Muscle of leg (tissue), 16 donors: ENCODE measurements at places on chromosomes 12 and 14. TPM values are rescaled to one million over a fixed set of nuclear protein-coding genes. Genes with fewer than 3 reads are reported as not detected.

Gene CLEC2A
- not detected for total RNA-seq

Gene RPL10L
- total RNA-seq, result not detected

Gene DPY19L2
- total RNA-seq, result 7.3 TPM

Gene GPATCH2L
- 29.4 TPM for total RNA-seq

Gene SLC25A47
- total RNA-seq, result 0.09 TPM

Gene ADSS1
- total RNA-seq, result 42.3 TPM

Gene C3AR1
- 3.7 TPM for total RNA-seq

Gene BIN2
- 1.8 TPM for total RNA-seq

Gene AJUBA
- total RNA-seq, result 30.5 TPM

Gene NINJ2
- total RNA-seq, result 3.2 TPM

Gene OR4L1
- total RNA-seq, result not detected

Gene KCNH3
- total RNA-seq, result 1.1 TPM

Gene MGAT4C
- total RNA-seq, result 1.1 TPM

Gene DEGS2
- 0.35 TPM for total RNA-seq

Gene COQ6
- 36.8 TPM for total RNA-seq

Gene SLC16A7
- 9.7 TPM for total RNA-seq

Gene CHGA
- total RNA-seq, result not detected

DNA sequence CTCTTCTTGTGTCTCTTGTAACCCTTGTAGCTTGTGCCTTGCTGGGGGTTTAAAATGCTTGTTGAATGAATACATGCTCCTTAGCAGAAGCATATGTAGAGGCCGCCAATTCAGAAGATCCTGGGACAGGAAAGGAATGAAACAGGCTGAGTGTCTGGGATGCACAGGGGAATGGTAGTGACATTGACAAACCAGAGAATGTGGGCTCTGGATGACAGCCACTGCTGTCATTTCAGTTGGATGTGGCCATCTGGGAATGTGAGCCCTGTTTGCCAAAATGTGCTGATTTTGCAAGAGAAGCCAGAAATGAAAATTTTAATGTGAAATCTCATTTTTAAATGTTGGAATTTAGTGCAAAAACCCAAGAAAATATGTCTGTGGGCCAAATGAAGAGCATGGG lies 136.8 kb downstream of the DACT1 start:
- H3K27me3 ChIP-seq, result no peaks in the 10 kb centered on the region
- no peak for DNase-seq
- H3K27ac ChIP-seq, result no peak overlapping the region
- H3K4me3 ChIP-seq, result no peak overlapping the region
- peaks cover 19% of the 10 kb centered on the region for H3K4me1 ChIP-seq

GRCh38 chr14:50026396-50026795 lies 90.0 kb downstream of the VCPKMT start:
- DNase-seq, result no peak
- H3K4me3 ChIP-seq, result no peak overlapping the region
- H3K27me3 ChIP-seq, result no peaks in the 10 kb centered on the region
- no peak overlapping the region for H3K27ac ChIP-seq

GRCh38 chr12:42679466-42679865 lies 89.9 kb upstream of the PRICKLE1 start:
- H3K4me3 ChIP-seq, result no peak overlapping the region
- H3K4me1 ChIP-seq, result peaks cover 16% of the 10 kb centered on the region
- H3K27me3 ChIP-seq, result no peaks in the 10 kb centered on the region
- DNase-seq, result peak; percentile 89
- H3K27ac ChIP-seq, result peak overlapping the region; percentile 56

- H3K27me3 ChIP-seq, result peaks cover 2% of the 10 kb centered on the region
- H3K4me3 ChIP-seq, result no peak overlapping the region
- H3K4me1 ChIP-seq, result peaks cover 36% of the 10 kb centered on the region
- H3K36me3 ChIP-seq, result no peaks in the 10 kb centered on the region
- DNase-seq, result peak; percentile 74
Measured at GRCh38 chr14:94001501-94002396, 4.6 kb downstream of the CCDC197 start.

GRCh38 chr12:117444781-117445180 lies 83.4 kb upstream of the NOS1 start:
- no peak overlapping the region for H3K4me3 ChIP-seq
- no peak overlapping the region for H3K27ac ChIP-seq
- H3K4me1 ChIP-seq, result peaks cover 25% of the 10 kb centered on the region
- H3K27me3 ChIP-seq, result peaks cover 7% of the 10 kb centered on the region
- peak; percentile 11 for DNase-seq

- H3K27me3 ChIP-seq, result peaks cover 14% of the 10 kb centered on the region
- DNase-seq, result no peak
- H3K4me3 ChIP-seq, result no peak overlapping the region
- no peaks in the 10 kb centered on the region for H3K36me3 ChIP-seq
- H3K27ac ChIP-seq, result no peak overlapping the region
Measured at GRCh38 chr14:97028382-97028781, 231.2 kb downstream of the VRK1 start.

- DNase-seq, result no peak
- H3K36me3 ChIP-seq, result no peaks in the 10 kb centered on the region
- no peaks in the 10 kb centered on the region for H3K4me1 ChIP-seq
- peaks cover 26% of the 10 kb centered on the region for H3K27me3 ChIP-seq
- H3K27ac ChIP-seq, result no peak overlapping the region
Measured at GRCh38 chr14:104467641-104468040, 111.9 kb upstream of the C14orf180 start.

DNA sequence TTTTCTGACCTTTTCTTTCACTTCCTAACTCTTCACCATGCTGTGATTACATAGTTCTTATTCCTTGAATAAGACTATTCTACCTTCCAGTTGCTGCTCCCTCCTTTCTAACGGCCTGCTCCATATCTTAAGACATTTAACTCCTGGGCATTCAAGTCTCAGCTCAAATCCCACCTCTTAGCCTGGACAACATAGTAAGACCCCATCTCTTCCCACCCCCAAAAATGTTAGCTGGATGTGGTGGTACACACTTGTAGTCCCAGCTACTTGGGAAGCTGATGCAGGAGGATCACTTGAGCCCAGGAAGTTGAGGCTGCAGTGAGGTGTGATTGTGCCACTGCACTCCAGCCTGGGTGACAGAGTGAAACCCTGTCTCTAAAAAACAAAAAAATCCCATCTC lies 10.9 kb downstream of the ERG28 start:
- peak overlapping the region; percentile 67 for H3K27ac ChIP-seq
- no peak for DNase-seq
- no peak overlapping the region for H3K4me3 ChIP-seq

DNA sequence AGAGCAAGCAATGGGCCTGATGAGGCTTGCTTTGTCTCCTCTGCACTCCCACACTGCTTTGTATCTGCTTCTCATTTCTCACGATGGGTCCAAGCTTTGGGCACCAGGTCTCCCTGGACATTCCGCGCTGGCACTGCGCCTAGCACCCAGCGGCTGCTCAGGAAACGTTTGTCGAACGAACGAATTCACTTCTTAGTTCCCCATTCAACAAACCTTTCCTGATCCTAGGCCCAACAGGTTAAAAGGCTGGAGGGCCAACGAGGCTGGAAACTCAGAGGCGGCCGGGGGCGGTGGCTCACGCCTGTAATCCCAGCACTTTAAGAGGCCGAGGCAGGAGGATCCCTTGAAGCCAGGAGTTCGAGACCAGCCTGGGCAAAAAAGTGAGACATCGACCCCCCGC lies 1.0 kb upstream of the GLRX5 start:
- H3K27me3 ChIP-seq, result no peaks in the 10 kb centered on the region
- peaks cover 29% of the 10 kb centered on the region for H3K4me1 ChIP-seq
- no peak for DNase-seq
- H3K27ac ChIP-seq, result peak overlapping the region; percentile 94

DNA sequence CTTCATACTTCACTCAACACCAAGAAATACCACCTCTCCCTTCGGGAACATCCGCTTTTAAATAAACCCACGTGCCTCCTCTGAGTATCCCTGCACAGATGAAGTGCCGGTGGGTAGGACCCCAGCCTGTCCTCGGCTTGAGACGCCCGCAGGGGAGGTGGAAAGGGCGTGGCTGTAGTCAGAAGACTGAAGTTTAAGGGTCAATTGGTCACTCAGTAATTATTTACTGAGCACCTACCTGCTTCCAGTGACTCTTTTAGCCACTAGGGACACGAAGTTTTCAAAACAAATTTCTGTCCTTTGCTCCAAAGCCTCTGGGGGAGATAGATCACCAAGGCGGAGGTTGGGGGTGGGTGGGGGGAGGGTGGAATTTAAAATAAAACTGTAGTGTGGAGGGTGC lies 309.4 kb downstream of the VRK1 start:
- H3K27ac ChIP-seq, result no peak overlapping the region
- no peaks in the 10 kb centered on the region for H3K27me3 ChIP-seq
- DNase-seq, result no peak
- H3K4me1 ChIP-seq, result peaks cover 4% of the 10 kb centered on the region

DNA sequence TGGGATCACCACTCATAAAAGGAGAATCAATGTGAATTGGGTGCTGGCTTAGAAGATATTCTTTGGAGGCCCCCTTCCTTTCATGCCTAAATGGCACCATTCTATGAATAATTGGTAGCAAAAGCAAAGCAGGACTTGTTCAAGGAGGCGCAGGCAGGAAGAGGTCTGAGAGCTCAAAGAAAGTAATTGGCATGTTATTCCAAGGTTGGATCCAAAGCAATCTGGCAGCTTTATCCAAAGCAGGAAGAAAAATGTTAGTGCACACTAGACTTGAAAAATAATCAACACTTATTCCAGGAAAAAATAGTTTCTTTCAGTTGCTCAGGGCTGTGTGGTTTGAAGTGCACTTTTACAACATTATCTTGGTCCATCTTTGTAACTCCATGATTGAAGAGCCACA lies 326.4 kb downstream of the NUAK1 start:
- no peaks in the 10 kb centered on the region for H3K27me3 ChIP-seq
- H3K27ac ChIP-seq, result no peak overlapping the region
- DNase-seq, result peak; percentile 90
- peaks cover 7% of the 10 kb centered on the region for H3K4me1 ChIP-seq
- no peaks in the 10 kb centered on the region for H3K36me3 ChIP-seq

DNA sequence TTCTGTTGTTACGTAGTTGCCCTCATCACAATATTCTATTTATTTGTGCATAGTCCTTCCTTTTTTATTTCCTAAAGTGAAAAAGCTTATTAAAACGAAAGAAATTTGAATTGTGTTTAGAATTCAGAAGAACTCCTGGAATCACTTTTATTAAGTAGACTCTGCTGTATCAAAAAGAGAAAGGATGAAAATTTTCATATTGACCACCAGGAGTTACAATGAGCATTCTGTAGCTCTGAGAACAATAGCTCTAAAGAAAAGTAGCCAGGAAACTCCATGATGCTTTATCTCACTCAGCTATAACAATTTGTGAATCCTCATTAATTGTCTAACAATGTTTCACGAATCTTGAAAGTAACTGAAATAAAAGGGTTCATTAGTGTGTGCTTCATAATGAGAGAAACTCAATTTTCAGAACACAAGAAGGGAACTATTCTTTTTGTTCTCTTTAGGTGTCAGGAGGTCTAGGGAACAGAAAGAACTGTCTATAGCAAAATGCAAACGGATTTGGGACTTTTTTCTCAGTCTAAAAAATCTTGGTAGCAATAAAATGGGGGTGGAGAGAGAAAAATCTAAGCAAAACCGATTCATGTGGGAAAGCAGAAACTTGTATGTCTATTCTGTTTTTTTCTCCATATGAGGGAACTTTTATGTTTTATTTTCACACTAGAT lies 19.3 kb downstream of the ASCL1 start:
- no peaks in the 10 kb centered on the region for H3K4me1 ChIP-seq
- no peak overlapping the region for H3K27ac ChIP-seq
- no peaks in the 10 kb centered on the region for H3K27me3 ChIP-seq
- DNase-seq, result no peak
- H3K4me3 ChIP-seq, result no peak overlapping the region

GRCh38 chr12:51217133-51217967 lies 512 bp downstream of the POU6F1 start:
- H3K27ac ChIP-seq, result peak overlapping the region; percentile 94
- H3K4me1 ChIP-seq, result peaks cover 15% of the 10 kb centered on the region
- peak; percentile 45 for DNase-seq
- peak overlapping the region; percentile 82 for H3K4me3 ChIP-seq
- H3K36me3 ChIP-seq, result no peaks in the 10 kb centered on the region

DNA sequence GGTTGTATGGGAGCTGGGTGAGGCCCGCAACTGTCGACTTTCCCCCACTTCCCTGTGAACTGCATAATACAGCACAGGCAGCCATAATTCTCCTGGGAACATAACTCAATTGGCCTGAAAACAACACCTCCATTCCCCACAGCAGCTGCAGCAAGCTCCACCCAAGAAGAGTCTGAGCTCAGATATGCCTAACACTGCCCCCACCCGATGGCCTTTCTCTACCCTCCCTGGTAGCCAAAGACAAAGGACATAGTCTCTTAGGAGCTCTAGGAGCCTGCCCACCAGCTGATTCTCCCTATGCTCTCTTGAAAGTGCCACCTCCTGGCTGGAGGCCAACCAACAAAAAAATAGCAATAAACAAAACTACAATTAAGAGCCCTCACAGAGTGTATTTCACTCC lies 542.7 kb upstream of the LMO3 start:
- no peaks in the 10 kb centered on the region for H3K4me1 ChIP-seq
- H3K27me3 ChIP-seq, result no peaks in the 10 kb centered on the region
- H3K4me3 ChIP-seq, result no peak overlapping the region
- no peaks in the 10 kb centered on the region for H3K36me3 ChIP-seq

DNA sequence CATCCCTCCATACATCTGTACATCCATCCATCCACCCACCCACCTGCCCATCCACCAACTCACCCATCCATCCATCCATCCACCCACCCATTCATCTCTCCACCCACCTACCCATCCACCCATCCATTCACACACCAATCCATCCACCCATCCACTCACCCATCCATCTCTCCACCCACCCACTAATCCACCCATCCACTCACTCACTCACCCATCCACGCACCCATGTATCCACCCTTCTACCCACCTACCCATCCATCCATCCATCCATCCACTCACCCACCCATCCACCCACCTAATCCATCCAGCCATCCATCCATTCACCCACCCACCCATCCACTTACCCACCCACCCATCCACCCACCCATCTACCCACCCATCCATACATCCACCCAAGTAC lies 16.2 kb downstream of the GALNT9 start:
- no peak overlapping the region for H3K27ac ChIP-seq
- H3K36me3 ChIP-seq, result no peaks in the 10 kb centered on the region
- no peak overlapping the region for H3K4me3 ChIP-seq
- DNase-seq, result no peak
- H3K4me1 ChIP-seq, result no peaks in the 10 kb centered on the region

GRCh38 chr14:67166450-67166853 lies 22.8 kb upstream of the GARIN2 start:
- no peaks in the 10 kb centered on the region for H3K36me3 ChIP-seq
- no peaks in the 10 kb centered on the region for H3K27me3 ChIP-seq
- H3K27ac ChIP-seq, result no peak overlapping the region
- H3K4me1 ChIP-seq, result no peaks in the 10 kb centered on the region
- DNase-seq, result peak; percentile 54

DNA sequence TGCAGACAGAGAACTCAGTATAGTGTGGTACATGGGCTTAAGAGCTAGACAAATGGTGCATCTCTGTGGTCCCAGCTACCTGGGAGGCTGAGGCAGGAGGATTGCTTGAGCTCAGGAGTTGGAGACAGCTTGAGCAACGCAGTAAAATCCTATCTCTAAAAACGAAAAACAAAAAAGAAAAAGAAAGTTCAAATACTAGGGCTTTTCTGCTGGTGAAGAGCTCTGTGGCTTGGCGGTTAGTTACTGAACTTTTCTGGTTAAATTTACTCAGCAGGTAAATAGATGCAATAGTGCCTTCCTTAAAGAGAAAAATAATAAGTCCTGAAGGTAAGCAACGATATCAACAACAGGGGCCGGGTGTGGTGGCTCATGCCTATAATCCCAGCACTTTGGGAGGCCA lies 31.4 kb upstream of the RAP1B start:
- H3K36me3 ChIP-seq, result no peaks in the 10 kb centered on the region
- H3K4me3 ChIP-seq, result no peak overlapping the region
- H3K27ac ChIP-seq, result no peak overlapping the region
- DNase-seq, result no peak
- H3K4me1 ChIP-seq, result no peaks in the 10 kb centered on the region
